NCI-H2029 (cell line): ENCODE measurements at places on chromosomes 1 and 21.

DNA sequence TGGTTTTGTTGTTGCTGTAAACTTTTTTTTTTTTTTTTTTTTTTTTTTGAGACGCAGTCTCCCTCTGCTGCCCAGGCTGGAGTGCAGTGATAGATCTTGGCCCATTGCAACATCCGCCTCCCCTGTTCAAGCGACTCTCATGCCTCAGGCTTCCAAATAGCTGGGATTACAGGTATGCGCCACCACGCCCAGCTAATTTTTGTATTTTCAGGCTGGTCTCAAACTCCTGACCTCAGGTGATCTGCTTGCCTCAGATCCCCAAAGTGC lies 78.9 kb upstream of the SLC45A1 start:
- DNase-seq = no peak

- DNase-seq = peak; percentile 99
These were observed 27.4 kb upstream of the CTPS1 start for GRCh38 chr1:40951943-40952743.

DNA sequence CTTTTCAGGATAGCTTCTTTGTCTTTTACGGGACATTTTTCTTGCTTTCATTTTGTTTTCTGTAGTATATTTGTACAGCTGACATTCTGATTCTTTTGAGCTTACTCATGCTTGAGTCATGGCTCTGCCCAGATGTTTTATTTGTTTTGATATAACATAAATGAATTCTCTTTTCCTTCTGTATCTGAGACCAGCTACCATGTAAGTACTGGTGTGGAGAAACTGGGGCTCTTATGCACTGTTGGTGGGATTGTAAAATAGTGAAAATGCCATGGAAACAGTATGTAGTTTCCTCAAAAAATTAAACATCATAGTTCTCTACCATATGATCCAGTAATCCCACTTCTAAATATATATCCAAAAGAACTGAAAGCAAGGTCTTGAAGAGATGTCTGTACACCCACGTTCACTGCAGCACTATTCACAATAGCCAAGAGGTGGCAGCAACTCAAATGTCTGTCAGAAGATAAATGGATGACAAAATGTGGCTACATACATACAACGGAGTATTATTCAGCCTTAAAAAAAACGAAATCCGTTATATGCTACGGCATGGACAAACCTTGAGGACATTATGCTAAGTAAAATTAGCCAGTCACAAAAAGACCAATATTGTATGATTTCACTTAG lies 61.4 kb downstream of the EIF2B3 start:
- peak; percentile 25 for DNase-seq

GRCh38 chr21:28776251-28776650 lies 216.4 kb downstream of the LTN1 start:
- no peak for DNase-seq

GRCh38 chr1:209585672-209586071 lies 2.2 kb downstream of the CAMK1G start:
- peak; percentile 26 for DNase-seq

GRCh38 chr1:5312293-5312674 lies 657.9 kb downstream of the AJAP1 start:
- DNase-seq = no peak

DNA sequence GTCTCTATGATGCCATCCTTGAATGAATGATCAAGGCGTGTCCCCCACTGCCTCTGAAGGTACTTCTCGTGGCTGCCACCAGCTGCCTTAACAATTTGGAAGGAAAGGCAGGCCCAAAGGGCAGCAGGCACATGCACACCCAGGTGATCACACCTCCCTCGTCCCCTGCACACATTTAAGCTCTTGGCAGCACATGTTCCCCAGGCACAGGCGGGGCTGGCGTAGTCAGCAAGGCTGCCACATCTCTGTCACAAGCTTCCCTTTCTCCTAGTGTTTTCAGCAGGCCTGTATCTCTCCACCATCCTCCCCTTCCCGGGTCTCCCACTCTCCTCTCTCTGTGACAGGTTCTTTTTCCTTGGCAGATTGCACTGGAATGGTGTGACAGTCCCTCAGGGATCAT lies 111.9 kb downstream of the CACNA1E start:
- DNase-seq = no peak

DNA sequence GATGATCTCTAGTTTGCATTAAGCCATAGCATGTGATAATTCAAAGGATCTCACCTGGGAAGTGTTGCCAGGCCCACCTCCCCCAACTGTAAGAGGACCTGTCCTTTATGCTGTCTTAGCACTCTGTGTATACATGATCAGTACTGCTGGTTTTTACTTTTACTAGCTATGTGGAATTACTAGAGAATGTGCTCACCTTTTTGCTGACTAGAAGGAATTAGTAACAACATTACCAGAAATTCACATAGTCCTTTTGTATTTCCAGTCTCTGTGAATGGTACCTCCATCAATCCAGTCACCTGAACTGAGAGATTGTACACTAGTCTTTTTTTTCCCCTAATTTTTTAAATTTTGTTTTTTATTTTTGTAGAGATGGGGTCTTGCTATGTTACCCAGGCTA lies 46.6 kb downstream of the EEIG2 start:
- no peak for DNase-seq
